Activated T-cell treated with anti-CD3 and anti-CD28 coated beads, Interleukin-2, amount 50 U/mL, for 4 hours (primary cell): ENCODE measurements at places on chromosomes 13 and 19. TPM values are rescaled to one million over a fixed set of nuclear protein-coding genes. Genes with fewer than 3 reads are reported as not detected.

GRCh38 chr13:67445436-67445835 lies 215.3 kb upstream of the PCDH9 start:
- DNase-seq, result no peak

GRCh38 chr13:45391926-45392325 lies 26.2 kb downstream of the SLC25A30 start:
- no peak for DNase-seq

DNA sequence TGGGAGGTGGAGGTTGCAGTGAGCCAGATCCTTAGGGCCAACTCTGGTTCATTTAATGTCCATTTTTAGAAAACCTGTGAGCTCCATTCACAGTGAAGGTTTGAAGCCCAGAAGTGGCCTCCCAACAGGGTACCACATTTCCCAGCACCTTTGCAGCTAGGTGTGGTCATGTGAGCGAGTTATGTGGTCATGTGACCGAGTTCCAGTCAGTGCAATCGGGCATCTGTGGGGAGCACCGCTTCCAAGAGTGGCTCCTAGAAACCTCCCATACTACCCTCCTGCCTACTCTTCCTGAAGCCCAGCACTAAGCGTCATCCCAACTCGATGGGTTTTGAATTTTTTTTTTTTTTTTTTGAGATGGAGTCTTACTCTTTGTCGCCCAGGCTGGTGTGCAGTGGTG lies 663 bp upstream of the PLA2G4C start:
- DNase-seq, result no peak

Gene CLDND2
- total RNA-seq, result 6.4 TPM

- no peak for DNase-seq
Measured at GRCh38 chr13:98490866-98491265, 86.0 kb downstream of the STK24 start.

Gene ZNF222
- total RNA-seq, result 1.4 TPM

Gene NKG7
- total RNA-seq, result 153 TPM

- no peak for DNase-seq
Measured at GRCh38 chr13:38180670-38181069, 169.0 kb upstream of the UFM1 start.

- no peak for DNase-seq
Measured at GRCh38 chr19:15161028-15161984, 39.5 kb downstream of the NOTCH3 start.
